ENCODE measurements at places on chromosomes 6 and 20.

- DNase-seq = no peak
Observed at GRCh38 chr6:159830501-159831372, 30.7 kb downstream of the PNLDC1 start.

DNA sequence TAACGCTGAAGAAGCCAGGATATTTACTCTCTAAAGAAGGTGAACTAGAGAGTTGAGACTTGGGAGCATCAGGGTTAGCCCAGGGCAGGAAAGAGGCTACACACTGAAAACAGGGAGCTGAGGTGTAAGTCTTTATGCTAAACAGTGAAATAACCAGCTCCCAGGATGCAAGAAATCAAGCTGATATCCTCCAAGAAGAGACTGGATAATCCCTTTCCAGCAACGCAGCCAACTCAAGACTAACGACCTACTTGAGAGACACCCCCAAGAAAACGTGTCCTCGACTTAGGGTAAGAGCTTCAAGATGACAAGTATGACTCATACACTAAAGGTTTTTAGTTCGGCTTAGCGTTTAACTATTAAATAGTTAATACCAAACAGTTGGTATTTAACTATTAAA is 202.2 kb downstream of the TASP1 start:
- no peak for DNase-seq

DNA sequence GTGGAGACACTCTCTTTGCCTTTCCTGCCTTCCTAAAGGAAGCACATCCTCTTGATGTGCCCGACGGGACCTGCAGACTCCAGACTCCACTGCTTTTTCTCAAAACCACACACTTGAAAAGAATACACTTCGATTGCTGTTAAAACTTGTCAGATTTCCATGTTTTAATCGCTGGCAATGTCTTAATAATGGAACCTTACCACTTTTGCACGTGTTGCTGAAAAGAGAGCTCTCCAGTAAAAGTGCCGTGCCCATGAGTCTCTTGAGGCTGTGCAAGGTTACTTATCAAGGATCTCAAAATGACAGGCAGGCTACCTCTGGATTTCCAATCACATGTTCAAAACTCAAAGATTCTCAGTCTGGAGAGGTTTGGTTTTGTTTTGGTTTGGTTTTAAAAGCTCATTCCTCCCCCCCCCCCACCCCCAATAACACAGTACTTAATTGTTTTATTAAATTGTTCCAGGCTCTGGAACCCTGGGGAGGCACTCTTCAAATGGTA is 12.0 kb upstream of the TFAP2A start:
- no peak for DNase-seq

DNA sequence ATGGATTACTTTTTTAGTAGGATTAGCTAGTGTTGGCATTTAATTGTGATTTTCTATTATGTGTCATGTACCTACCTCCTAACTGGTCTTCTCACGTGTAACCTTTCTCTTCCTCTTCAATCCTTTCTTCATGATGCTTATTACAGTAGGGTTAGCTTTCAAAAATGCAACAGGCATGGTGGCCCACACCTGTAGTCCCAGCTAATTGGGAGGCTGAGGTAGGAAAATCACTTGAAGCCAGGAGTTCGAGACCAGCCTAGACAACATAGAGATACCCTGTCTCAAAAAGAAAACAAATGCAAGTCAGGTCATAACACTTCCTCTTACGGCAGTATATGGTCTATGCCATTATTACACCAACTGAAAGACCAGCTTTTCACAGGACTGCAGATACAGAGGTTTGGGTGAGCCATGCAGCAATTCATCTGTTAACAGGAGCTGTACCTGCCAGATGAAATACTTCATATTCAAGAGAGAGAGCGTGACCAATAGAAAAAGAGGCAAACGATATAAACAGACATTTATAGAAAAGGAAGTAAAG is 195.0 kb downstream of the TMEM242 start:
- no peak for DNase-seq

DNA sequence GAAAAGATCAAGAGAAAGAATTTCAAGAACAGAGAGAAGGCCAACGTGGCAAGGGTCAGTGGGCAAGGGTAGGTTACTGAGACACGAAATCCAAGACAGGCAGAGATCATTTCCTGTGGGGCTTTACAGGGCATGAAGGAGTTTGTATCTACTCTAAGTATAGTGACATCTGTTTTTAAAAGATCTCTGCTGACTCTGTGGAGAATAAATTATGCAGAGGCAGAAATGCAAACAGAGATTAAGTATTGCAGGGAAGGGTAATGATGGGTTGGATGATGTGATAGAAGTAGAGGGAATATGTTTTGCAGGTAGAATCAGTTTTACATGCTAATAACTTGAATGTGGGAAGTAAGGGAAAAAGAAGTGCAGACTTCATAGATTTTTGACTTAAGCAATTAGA is 243.5 kb downstream of the FRK start:
- DNase-seq = no peak

DNA sequence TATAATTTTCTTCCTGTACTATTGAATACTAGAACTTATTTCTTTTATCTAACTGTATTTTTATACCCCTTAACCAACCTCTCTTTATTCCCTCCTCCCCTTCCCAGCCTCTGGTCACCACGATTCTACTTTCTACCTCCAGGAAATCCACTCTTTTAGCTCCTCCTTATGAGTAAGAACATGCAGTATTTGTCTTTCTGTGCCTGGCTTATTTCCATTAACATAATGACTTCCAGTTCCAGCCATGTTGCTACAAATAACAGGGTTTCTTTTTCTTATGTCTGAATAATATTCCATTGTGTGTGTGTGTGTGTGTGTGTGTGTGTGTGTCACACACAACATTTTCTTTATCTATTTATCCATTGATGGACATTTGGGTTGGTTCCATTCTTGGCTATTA is 152.3 kb upstream of the OLIG3 start:
- DNase-seq = no peak

GRCh38 chr20:49981218-49982071 is 1.3 kb upstream of the SNAI1 start:
- no peak for DNase-seq

DNA sequence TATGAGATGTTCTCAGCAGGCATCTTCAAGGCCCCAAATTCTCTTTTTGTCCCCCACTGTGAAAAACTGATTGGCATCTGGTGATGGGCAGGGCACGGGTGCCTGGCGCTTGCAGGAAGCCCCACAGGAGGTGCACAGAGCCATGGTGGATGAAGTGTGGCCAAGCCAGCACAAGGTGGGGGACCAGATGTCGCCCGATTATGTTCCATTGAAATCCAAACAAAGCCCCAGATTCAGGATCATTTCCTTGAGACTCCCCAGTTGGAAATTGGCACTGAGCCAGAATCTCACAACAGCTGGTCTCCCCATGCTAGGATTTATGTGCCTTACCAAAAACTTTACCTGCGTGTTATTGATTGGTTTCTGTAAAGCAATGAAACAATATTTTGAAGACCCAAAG is 186.1 kb downstream of the ADAT2 start:
- no peak for DNase-seq

GRCh38 chr20:9092655-9093054 is 23.8 kb downstream of the PLCB4 start:
- no peak for DNase-seq

- no peak for DNase-seq
Observed at GRCh38 chr6:135267085-135267484, 86.0 kb downstream of the MYB start.

DNA sequence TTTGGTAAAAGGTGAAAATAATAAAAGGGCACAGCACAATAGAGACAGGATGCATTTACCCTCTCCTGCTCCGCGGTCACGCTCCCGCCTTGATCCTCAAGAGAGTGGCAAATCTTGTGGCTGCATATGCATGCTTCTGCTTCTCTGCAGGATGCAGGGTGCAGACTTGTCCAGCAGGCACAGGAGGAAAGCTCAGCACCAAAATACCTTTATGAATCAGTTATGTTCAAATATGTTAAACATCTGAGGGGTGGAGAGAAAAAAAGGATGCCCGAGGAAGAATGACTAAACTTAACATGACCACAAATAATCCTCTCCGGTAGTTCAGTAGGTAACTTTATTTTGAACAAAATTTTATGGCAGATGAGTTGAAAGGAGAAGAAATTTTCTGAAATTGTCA is 366.1 kb upstream of the SOX4 start:
- DNase-seq = no peak

DNA sequence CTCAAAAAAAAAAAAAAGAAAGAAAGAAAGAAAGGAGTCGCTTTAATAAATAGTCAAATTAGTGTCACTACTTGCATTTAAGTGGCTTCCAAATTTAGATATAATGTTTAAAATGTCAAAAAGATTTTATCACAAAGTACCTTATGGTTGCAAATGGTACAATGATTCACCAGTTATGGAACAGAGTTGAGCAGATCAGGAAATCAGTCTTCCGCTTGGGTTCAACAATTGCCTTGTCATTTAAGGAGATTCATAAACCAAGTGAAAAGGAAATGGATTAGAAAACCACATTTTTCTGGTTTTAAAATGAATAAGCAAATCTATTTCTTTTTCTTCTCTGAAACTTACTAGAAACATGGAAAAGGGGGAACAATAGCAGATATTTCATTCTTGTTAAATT is 94.8 kb upstream of the PTPRT start:
- no peak for DNase-seq

- no peak for DNase-seq
Observed at GRCh38 chr6:119241111-119241465, 108.5 kb downstream of the MAN1A1 start.

DNA sequence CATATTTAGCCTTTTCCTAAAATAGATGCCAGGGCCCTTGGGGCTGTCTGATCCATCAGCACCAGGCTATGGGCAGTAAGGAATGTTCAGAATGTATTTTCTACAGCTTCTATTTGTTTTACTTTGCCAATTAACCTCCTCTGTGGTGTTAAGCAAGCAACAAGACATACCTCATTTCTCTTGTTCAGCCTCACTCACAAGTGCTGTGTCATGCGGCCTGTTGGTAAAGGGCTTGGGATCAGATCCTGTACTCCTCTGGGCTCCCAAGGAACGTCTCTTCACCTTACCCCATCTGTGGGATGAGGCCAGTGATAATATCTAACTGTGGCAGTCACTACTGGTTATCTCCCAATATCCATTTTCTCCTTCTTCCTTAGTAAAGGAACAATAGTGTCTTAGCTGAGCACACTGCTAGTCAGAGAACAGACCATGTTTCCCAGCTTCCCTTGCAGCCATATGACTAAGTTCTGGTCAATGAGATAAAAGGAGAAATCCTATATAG is 7.0 kb upstream of the DSTN start:
- no peak for DNase-seq

- no peak for DNase-seq
Observed at GRCh38 chr6:150245148-150245935, 102.5 kb downstream of the PPP1R14C start.

DNA sequence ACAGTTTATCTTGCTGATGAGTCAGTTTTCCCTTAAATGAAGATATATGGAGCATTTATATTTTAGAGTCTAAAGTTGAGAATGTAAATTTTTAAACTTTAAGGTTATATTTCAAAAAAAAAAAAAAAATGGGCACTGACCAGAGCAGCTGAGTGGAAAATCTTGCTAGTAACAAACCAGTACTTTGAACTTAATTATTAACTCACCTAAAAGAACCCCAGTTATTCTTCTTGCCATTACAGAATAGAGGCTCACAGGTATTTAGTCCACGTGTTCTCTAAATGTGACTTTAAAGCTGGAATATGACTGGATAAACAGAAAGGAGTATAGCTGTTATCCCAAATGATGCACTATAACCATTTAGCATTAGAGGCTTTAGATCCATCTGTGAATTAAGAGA is 178.4 kb downstream of the COL9A1 start:
- DNase-seq = no peak

DNA sequence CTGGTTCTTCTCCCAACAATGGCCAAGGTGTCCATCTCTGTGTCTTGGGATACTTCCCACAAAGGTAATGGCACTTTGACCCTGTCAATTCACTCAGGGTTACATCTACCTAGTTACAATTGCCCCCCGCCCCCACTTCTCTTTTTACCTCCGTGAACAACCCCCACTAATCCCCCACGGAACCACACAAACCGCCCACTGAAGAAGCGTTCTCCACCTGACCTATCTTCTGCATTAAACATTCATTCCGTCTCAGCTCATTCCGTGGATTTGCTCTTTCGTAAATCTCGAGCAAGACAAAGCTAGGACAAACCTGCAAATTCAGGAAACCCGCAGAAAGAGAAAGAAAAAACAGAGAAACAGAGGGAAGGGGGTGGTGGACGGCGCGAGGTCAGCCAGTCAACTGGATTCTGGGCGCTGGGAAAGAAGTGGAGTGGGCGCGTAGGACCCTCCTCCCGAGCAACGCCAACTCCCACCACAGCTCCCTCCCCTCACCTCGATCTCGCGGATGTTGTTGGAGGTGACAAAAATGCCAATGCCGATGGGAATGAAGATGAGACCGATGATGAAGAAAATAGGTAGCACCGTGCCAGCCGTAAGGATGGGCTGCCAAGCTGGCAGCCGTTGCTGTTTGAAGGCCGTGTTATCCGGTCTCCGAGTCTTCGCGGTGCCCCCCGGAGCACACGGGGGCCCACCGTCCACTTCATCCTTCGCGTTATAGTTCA is 523 bp downstream of the TMEM30A start:
- no peak for DNase-seq

DNA sequence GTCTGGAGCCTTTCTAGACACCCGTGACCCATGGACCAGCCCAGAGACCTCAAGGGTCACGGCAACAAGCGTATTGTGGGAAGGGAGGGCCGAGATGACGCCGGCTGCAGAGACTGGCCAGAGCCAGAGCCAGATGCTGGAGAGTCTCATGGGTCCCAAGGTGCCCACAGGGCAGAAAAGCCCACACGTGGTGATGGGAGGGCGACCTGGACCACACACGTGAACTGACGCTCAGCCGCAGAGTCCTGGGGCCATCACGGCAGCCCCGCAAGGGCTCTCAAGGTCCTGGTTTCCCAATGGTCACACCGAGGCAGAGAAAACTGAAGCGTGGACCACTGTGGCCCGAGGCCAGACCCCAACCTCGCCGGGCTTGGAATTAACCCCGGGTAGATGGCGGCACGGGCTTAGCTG is 92.6 kb downstream of the YTHDF1 start:
- no peak for DNase-seq

DNA sequence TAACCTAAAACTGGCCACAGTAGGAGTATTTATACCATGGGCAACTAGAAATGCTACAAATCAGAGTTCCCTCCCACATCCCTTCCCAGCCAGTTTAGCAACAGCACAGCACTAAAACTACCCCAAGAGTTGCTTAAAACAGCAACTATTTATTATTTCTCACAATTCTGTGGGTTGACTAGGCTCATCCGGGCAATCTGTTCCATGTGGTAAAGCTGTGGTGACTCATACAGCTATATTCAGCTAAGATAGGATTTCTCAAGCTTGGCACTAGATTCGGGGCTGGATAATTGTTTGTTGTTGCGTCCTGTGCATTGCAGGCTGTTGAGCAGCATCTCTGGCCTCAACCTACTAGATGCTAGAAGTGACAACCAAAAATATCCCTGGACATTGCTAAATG is 8.6 kb upstream of the HECA start:
- peak; percentile 66 for DNase-seq

Data from SIG-M5 (cell line).